Stimulated activated CD8-positive, alpha-beta memory T cell treated with anti-CD3 and anti-CD28 coated beads, Interleukin-15, amount 100 ng/mL, for 4 hours (primary cell): ENCODE measurements at places on chromosomes 11 and 22.

DNA sequence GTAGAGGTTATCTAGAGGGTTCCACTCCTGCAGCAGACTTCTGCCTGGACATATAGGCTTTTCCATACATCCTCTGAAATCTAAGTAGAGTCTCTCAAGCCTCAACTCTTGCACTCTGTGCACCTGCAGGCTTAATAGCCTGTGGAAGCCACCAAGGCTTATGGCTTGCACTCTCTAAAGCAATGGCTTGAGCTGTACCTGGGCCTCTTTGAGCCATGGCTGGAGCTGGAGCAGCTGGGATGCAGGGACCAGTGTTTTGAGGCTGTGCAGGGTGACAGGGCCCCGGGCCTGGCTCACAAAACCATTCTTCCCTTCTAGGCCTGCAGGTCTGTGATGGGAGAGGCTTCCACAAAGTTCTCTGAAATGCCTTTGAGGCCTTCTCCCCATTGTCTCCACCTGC lies 2.9 kb upstream of the NXPE4 start:
- DNase-seq = no peak

DNA sequence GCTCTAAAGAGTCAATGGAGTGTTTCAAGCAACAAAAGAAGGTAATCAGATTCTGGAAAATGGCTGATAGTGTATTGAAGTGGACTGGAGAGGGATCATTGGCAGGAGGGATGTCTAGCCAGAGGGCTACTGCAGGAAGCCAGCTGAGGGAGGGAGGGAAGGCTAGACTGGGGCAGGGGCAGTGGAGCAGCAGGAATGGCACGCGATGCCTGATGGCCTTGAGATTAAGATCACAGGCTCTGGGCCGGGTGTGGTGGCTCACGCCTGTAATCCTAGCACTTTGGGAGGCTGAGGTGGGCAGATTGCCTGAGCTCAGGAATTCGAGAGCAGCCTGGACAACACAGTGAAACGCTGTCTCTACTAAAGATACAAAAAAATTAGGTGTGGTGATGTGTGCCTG lies 47.5 kb upstream of the PRDM11 start:
- DNase-seq = no peak

GRCh38 chr11:57881647-57882046 lies 120.0 kb downstream of the CTNND1 start:
- no peak for DNase-seq

DNA sequence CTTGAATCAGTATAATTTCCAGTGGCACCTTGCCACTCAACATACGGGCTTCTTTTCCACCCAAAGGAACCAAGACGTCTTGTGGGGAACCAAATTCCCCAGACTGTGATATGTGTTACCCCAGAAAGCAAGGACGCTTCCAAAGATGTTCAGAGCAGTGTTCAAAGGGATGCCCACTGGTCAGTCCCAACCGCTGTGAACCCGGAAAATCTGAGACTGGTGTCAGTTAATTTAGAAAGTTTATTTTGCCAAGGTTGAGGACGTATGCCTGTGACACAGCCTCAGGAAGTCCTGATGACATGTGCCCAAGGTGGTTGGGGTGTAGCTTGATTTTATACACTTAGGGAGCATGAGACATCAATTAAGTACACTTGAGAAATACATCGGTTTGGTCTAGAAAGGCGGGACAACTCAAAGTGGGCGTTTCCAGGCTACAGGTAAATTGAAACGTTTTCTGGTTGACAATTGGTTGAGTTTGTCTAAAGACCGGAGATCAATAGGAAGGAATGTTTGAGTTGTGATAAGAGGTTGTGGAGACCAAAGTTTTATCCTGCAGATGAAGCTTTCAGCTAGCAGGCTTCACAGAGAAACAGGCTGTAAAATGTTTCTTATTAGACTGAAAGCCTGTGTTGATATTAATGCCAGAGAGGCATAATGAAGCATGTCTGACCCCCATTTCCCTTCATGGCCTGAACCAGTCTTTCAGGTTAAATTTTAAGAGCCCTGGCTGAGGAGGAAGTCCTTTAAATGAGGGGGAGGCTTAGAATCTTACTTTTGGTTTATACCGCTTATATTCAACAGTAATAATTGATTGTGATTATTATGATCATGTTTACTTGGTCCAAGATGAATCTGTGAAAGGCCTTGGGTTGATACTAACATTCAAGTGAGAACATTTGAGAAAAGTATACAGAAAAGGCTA lies 6.8 kb downstream of the APOL3 start:
- DNase-seq = no peak

DNA sequence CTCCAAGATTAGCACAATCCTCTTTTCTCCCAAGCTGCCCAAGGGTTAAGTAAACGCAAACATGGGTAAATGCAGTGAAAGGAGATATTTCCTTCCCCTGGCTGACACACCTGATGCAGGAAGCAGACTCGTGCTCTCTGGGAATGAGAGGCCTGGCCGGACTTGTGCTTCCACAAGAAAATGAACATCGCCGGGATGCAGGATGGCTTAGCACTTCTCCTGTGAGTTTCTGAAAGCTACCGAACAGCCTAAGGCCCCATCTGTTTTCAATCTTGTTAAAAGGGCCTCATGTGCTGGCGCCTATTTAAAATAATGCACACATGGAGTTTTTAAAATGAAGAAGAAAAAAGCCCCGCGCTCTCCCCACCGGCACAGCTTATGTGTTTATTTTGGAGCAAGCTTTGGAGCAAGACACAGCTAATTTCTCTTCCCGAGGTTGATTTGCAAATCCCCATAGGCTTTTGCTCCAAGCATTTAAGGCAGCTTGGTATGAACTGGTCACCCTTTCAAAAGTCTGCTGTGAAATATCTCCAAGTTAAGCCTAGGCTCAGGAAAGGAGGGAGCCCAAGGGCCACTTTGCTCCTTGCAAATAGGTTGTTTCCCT lies 100.9 kb downstream of the SYN3 start:
- no peak for DNase-seq

DNA sequence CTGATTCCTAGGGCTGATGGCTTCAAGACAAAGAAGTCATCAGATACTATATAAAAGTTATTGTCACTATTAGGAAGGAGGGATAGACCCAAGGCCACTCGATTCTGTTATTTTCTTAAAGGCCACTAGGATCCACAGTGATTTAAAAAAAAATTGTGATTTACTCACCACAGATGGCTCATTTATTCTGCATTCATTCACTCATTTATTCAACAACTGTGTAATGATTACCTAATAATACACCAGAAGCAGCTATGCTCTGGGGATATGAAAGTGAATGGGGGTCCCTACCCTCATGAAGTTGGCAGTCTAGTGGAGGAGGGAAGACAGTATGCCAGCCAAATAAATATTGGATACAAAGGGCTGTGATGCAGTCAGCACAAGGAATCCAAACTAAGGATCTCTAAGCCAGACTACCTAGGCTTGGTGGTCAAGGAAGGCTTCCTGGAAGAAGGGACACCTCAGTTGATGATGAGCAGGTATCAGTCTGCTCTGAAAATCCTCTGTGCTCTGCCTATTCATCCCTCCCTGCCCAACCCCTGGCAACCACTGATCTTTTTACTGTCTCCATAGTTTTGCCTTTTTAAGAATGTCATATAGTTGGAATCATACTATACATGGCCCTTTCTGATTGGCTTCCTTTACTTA lies 110.5 kb downstream of the NAT10 start:
- no peak for DNase-seq

- DNase-seq = no peak
Observed at GRCh38 chr11:28518825-28519224, 410.6 kb downstream of the METTL15 start.

- DNase-seq = no peak
Observed at GRCh38 chr22:30414525-30415047, 11.0 kb upstream of the MTFP1 start.

DNA sequence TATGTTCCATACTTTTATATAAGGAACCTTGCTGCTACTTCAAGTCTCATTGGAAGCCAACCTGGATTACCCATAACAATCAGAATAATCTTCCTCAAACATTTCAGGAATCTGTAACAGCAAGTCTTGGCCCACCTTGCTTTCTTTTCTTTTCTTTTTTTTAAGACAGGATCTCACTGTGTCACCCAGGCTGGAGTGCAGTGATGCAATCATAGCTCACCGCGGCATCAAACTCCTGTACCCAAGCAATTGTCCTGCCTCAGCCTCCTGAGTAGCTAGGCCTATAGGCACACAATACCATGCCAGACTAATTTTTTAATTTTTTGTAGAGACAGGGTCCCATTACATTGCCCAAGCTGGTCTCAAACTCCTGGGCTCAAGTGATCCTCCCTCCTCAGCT lies 29.3 kb upstream of the PRDM10 start:
- DNase-seq = no peak

- no peak for DNase-seq
Observed at GRCh38 chr11:125625225-125625629, 264 bp downstream of the CHEK1 start.

DNA sequence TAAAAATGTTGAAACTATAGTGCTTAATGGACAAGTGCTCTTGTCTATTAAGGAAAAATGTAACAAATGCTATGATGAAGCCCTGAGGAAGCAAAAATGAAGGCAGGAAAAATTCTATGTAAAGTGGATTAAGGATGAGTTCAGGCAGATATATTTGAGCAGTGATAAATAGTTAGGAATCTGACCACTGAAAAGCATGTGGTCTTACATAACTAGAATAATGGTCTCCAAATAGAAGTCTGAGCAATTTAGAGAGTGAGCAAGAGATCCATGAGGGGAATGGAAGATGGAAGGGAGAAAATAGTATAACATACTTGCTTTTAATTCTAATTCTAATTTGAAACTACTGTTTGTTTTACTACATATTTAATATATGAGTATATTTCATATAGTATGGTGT lies 510.6 kb upstream of the ARHGAP42 start:
- no peak for DNase-seq

- DNase-seq = no peak
Observed at GRCh38 chr11:125270711-125271110, 106.2 kb downstream of the PKNOX2 start.

DNA sequence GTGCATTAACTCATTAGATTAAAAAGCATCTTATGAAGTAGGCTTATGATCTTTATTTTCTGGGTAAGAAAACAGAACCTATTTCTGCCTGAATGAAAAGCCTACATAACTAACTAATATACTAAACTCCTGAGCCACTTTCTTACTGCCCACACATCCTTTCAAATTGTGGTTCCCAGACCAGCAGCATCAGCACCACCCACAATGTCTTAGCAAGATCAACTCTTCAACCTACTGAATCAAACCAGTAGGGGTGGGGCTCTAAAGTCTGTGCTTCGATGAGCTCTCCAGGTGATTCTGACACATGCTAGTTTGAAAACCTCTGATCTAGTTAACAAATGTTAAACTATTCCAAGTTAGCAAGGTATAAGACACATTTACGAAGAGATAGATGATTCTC lies 462.4 kb downstream of the DLG2 start:
- DNase-seq = no peak

DNA sequence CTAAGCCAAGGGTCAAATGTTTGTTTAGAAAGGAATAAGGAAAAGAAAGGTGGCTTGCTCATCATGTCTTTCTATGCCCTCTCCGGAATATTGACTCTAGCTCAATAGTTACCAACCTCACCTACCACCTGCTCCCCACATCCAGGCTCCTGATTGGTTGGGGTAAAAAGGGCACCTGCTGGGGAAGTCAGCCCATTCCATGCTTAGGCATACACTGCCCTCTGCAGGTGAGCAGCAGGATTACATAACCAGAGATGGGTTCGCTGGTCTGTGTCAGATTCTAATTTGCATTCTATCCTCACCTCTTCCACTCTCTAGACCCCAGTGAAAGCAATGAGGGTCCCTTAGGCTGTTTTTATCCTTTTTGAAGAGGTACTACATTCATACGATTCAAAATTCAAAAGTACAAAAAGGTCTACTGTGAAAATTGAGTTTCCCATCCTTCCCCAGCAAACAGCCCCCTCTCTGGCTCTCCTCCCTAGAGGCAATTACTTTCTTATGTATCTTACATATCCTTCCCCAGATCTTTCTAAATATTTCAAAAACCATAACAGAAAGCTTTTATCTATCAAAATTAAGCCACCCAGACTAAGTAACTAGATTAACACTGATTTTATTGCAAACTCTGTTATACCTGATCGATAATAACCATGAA lies 98.0 kb upstream of the ASPHD2 start:
- peak; percentile 2 for DNase-seq

DNA sequence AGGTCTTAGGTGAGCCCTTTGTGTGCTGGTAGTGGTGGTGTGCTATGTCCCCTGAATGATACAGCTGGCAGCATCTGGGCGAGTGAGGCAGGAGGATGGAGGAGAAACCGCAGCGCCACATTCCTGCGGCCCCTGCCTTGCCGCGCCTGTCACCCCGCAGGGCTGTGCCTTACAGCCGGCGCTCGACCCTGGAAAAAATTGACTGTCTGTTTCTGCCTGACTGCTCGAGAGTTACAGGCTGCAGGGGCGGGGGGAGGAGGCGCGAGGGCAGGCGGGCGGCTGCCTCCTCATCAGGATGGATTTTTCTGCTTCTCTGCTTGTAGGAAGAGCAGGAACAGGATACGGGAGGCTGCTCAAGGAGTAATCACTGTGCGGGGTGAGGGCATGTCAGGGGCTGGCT lies 443.4 kb downstream of the MIAT start:
- DNase-seq = no peak

- DNase-seq = no peak
Observed at GRCh38 chr22:48778308-48779195, 1049.1 kb downstream of the BRD1 start.

GRCh38 chr11:78138694-78139421 lies 568 bp downstream of the ALG8 start:
- peak; percentile 22 for DNase-seq

GRCh38 chr22:20380486-20380885 lies 13.5 kb upstream of the ZNF74 start:
- DNase-seq = no peak

- DNase-seq = no peak
Observed at GRCh38 chr11:106728859-106729258, 289.4 kb downstream of the GUCY1A2 start.

GRCh38 chr11:70046089-70046488 lies 32.0 kb upstream of the ANO1 start:
- DNase-seq = no peak

DNA sequence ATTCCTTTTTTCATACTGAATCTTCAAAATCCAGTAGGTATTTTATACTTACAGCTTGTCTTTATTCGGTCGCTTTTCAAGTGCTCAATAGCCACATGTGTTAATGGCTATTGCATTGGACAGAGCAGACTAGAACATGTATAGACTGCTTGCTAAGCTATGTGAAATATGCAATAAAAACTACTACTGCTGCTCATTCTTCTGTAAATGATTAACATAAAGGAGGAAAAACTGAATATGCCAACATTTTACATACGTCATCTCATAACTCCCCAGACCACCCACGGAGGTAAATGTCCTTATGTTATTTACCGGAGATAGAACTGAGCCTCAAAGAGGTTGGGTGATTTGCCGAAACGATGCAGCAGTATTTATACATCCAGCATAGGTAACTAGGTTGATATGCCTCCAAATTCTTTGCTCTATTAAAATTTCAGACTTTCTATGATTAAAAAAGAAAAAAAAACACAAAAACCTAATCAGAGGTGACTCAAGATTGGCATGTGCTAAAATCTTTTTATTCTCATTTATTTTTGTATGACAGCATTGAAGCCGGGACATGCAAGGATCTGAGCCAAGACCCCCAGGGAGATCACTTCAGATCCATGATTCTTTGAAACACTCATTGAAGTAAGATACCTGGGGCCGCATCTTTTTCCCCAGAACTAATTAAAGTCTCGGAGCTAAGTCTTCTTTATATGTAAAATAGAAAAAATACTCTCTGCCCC lies 78.5 kb upstream of the OR5AK2 start:
- no peak for DNase-seq
